ENCODE measurements at places on chromosomes 5 and 9.

- DNase-seq = no peak
Observed at GRCh38 chr5:137069358-137069757, 429.8 kb downstream of the SPOCK1 start.

DNA sequence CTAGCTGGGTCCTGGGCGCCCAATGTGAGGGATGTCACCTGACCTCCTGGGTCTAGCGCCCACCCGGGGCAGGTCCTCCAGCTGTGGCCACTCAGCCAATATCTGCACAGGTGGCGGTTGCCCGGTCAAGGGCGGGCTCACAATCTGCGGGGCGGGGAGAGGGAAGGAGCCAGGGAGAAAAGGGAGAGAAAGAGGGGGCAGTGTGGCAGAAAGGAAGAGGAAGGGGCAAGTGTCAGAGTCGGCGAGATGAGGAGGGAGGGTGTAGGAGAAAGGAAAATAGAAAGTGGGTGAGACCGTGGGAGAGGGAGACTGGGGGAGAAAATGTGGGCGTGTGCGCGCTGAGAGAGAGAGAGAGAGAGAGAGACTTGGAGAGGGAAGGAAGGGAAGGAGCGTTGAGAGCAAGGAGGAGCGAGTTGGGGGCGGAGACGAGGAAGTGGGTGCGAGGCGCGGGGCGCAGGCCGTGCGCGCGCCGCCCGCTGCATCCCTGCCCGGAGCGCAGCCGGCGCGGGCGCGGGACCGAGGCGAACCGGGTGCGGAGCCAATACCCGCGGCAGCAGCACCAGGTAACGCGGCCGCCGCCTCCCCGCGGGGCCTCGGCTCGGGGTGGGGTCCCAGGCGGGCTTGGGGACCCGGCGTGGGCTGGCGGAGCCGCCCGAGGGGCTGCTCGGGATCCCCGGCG lies at the start of gene HRH2:
HRH2 (plus strand) TSS at position 479 of the 679 bp plus-strand sequence. CDS start 25,163 bp downstream, outside the sequence.
- DNase-seq = peak; percentile 74

DNA sequence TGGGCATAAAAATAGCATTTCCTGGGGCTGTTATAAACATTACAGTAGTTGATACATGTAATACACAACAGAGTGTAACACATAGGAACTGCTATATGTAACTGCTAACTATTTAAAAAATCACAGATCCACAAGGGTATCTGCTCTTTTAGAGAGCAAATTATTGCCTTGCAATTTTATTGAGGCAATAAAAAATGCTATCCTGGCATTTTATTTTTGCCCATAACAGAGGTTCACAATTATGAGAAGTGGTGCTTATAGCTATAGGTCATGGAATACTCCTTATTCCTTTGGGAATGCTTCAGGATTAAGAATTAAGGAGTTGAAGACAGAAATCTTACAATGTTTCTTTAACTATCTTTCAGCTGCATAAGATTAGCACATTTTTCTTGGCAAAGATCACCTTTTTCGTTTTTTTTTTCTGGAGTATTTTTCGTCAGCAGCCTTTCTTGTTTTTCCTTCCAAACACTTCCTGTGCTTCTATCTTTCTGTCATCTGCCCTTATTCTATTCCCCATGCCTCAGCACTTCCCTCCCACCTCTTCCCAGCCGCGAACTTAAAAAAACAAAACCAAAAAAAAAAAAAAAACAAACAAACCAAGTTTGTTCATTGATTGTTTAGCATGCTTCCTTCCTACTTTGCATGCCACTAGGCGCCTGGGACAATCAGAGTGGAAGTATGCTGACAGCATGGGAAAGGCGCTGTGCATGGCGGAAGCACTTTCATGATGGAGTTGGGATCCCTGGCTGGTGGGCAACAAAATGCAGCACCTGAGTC lies 264.2 kb downstream of the MAST4 start:
- DNase-seq = no peak

GRCh38 chr5:96880444-96881164 lies 4.3 kb downstream of the ERAP2 start:
- DNase-seq = no peak

DNA sequence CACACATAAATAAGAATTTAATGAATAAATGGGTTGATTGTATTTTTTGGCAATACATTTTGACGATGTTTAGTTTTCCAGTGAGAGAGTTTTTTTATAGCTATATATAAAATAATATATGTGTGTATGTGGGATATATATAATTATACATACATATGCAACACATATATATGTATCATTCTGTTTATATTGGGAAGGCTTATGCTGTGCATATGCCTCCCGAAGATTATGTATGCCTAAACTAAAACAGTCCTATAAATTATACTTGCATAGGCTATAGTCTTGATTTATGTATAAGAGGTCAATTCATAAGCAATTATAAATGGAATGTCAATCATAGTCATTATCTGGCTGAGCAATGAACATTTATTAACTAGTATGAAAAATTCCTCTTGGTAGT lies 151.3 kb upstream of the HMHB1 start:
- no peak for DNase-seq

Data from left ventricle myocardium superior (tissue), 1 donor.